ENCODE measurements at places on chromosomes 11 and 22.

DNA sequence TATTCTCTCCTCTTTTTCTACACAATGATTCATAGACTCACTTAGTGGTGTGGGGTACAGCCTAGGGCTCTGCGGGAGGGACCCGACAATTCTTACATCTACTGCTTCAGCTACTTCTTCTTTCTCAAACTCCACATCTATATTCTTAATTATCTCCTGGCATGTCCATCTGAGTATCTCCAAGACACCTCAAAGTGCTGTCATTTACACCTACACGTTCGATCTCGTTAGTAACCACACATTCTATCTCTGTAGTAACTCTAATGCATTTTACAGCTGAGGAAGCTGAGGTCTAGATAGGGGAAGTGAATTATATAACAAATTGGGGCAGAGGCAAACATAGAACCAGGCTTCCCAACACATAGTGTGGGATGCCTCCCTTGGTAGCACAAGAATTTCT lies 27.7 kb upstream of the RRM1 start:
- DNase-seq = no peak

- DNase-seq = no peak
Measured at GRCh38 chr11:61334434-61335354, 1.7 kb downstream of the TKFC start.

DNA sequence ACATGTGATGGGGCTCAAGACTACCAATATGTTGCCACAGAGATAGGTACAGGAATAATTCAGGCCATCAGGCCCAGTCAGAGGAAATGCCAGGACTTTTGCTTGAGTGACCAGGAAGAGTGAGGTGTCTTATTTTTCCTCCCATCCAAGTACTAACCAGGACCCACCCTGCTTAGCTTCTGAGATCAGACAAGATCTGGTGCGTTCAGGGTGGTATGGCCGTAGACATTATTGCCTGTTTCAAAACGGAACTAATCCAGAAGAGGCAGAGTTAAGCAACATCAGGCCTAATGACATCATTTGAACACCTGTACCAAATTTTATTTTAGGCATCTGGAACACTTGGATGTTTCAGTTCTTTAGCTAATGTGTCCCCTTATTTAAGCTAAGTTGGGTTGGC lies 205.5 kb upstream of the POU2AF2 start:
- DNase-seq = no peak

DNA sequence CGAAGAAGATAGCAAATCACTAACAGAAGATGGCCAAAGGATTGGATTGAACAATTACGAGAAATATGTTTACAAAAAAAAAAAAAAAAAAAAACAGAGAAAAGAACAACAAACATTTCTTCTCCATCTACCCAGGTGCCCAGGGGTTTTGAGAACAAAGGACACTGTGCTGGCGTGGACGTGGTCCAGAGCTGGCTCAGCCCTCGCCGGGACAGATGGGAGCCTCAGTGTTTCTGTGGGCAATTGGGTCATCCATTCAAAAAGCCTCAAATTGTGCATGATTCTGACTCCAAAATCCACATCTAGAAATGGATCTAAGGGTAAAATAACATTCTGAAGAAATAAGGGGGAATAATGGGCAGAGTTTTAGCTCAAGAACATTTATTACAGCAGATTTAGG lies 63.1 kb downstream of the DHCR7 start:
- DNase-seq = no peak

Data from activated CD4-positive, alpha-beta T cell treated with anti-CD3 and anti-CD28 coated beads, Interleukin-2, amount 50 U/mL, for 4 hours (primary cell).